ENCODE measurements at places on chromosomes 7 and 10.

DNA sequence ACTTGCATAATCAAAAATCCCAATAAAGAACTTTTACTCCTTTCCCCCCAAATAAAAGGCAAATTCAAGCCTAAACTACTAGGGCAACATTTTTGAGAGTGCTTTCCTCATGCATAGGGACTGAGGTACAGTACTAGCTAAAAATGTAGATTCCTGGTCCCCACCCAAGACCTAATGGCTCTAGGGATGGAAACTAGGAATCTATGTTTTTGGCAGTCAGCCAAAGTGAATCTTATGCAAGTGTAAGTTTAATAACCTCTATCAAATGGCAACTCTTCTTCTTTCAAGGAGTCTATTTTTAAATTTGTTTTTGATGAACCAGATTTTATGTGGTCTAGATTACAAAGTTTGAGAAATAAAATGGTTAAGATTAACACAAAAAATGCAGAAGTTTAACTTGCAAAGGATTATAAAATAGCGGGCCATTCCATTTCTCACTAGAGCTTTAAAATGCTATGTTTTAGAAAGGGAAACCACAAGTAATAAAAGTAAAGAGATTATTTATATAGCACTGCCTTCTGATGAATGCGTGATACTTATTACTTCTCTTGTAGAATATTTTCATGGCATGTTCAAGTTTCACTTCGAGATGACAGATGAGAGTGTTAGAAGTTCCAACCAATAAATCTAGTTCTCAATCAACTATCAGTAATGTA, 70.4 kb upstream of the MDFIC start:
- no peak for ATAC-seq

DNA sequence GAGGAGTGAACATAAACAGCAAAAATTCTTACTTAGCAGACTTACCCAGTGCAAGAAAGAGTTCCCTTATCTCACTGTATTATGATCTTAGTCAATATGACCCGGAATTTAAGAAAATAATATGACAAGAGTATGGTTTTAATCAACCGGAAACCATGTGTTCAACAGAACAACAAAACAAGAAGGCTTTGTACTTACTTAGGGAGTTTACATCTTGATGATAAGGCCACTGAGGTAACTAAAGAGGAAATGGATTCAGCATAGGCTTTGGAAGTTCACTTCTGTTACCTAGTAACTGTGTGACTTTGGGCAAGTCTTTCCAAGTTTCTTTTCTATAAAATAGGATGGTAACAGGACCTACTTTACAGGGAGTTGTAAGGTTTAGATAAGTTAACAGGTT, 7.4 kb upstream of the FAS start:
- ATAC-seq: peak; percentile 25

GRCh38 chr10:29141761-29142160, 147.1 kb upstream of the LYZL1 start:
- no peak for ATAC-seq

- ATAC-seq: peak; percentile 24
Measured at GRCh38 chr7:12601302-12601869, 30.9 kb downstream of the SCIN start.

DNA sequence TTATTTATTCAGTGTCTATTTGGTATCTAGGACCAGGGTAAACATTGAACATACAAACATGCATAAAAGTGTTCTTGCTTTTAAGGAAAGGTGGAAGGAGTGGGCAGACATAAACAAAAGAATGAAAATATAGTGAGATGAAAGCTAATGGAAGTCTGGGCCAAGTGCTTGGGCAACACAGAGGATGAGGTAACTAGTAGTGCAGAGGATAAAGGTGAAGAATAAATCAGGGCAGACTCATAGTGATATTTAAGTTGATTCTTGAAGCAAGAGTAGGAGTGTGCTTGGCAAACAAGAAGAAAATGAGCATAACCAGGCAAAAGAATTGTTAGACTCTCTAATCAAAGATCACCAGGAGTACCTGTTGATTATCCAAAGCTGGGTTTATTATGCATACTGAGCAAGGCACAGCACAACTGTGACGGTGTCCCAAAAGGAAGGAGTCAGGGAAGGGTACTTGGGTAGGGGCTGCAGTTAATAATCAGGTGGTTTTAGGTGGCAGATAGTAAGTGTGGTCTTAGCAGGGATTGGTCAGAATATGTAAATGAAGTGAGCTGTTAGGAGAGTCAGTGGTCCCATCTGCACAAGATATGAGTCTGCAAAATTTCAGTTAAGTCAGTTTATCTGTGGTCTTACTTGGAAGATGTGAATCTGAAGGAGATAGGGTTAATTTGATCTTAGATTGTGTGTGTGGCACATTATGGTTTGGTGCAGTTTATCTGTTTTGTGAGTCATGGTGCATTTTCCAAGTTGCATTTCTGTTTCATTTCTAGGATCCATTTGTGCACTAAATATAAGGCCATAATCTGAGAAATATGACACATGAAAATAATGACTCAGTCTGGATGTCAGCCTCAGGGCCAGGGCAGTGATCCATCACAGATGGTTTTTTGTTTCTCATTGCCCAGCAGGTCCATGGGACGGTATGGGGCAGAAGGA, 30.6 kb upstream of the TAX1BP1 start:
- ATAC-seq: peak; percentile 70

- no peak for ATAC-seq
Measured at GRCh38 chr10:132124201-132124920, 58.6 kb downstream of the JAKMIP3 start.

GRCh38 chr7:29548823-29549222, 14.8 kb upstream of the PRR15 start:
- ATAC-seq: no peak

DNA sequence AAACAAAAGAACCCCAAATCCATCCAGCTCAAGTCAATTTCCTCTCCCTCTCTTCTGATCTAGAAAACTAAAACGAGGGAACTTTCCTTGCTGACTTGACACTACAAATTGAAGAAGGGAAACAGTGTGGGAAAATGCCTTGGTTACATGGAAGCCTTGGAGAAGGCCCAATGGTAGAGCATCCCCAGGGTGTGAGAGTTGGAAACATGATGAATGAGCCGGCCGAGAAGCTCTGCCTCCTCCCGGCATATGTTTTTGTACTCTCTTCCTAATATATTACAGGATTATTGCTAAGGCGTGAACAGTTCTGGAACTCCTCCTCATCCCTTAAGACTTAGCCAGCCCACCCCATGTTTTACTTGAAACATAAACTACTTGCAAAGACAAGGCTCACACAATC, 618.2 kb upstream of the MGMT start:
- ATAC-seq: no peak

- no peak for ATAC-seq
Measured at GRCh38 chr10:88525371-88526069, 57.6 kb downstream of the RNLS start.

- no peak for ATAC-seq
Measured at GRCh38 chr10:100004805-100005510, 4.8 kb downstream of the DNMBP start.

GRCh38 chr7:114450431-114450830, 35.8 kb downstream of the FOXP2 start:
- no peak for ATAC-seq

- no peak for ATAC-seq
Measured at GRCh38 chr7:132218876-132219275, 357.4 kb downstream of the PLXNA4 start.

- ATAC-seq: no peak
Measured at GRCh38 chr7:49396229-49396628, 377.2 kb upstream of the VWC2 start.

GRCh38 chr7:130777426-130777825, 43.4 kb upstream of the KLF14 start:
- ATAC-seq: no peak

- no peak for ATAC-seq
Measured at GRCh38 chr7:1253681-1254181, 21.1 kb downstream of the UNCX start.

DNA sequence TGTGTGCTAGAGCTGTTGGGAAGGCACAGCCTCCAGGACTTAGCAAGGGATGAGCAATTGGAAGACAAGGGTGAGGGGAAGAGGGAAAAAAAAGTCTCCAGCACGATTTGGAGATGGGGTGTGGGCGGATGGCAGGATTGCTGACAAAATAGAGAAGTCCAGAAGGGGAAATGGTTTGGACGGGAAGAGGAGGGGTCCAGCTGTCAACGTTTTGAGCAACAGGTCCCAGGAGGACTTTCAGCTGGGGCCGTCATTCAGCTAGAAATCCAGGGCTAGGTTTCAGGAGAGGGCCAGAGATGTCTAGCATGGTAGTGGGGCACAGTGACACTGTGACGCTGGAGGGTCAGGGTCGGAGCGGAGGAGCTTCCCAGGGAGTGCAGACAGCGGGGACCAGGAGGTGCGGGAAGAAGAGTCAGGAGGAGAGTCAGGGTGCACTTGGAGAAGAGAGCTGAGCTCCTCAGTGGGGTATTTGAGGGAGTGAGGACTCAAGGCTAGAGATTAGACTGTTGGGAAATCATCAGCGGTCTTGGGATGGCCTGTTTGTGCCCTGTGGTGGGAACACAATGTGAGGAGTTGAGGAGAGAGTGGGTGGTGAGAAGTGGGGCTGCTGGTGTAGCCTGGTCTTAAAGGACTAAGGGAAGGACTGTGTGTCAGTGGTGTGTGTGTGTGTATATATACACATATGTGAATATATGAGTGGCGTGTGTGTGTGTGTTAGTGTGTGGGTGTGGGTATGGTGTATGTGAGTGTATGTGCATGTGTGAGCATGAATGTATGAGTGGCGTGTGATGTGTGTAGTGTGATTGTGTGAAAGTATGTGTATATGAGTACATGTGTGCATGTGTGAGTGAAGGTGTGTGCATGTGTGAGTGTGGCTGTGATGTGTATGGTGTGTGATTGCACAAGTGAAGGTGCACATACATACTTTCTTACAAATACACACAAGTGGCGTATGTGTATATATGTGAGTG, 3.8 kb downstream of the ZYX start:
- no peak for ATAC-seq

DNA sequence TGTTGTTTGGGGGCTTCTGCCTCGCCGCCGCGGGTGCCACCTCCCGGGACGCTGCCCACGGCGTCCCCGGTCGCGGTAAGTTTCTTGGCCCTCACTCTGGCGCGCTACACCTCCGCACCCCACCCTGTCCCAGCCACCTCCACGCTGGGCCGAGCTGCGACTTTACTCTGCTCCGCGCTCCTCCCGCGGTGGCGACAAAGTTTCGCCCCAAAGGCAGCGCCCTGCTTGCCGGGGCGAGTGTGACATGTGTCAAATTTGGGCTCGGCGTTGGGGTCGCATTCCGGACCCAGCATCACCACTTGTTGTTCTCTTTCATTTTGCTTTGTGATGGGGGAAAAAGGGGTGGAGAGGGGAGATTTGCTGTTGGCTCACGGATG, 167.7 kb upstream of the PPP1R3A start:
- peak; percentile 49 for ATAC-seq

DNA sequence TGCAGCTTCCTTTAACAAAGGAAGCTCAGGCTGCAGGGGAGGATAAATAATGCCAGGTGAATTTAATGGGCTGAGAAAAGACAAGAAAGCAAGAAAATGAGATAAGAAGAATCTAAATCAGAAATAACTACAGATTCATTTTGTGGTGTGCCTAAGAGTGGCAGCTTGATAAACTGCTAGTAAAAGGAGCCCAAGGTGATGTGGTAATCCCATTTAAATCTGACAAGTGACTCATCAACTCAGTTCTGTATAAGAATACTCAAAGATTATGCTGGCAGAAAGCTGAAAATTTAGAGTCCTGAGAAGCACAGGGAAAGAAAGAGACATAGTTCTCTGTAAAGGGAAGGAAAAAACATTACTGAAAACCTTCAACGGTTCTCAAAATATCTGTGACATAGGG, 109.4 kb upstream of the PDE1C start:
- no peak for ATAC-seq

DNA sequence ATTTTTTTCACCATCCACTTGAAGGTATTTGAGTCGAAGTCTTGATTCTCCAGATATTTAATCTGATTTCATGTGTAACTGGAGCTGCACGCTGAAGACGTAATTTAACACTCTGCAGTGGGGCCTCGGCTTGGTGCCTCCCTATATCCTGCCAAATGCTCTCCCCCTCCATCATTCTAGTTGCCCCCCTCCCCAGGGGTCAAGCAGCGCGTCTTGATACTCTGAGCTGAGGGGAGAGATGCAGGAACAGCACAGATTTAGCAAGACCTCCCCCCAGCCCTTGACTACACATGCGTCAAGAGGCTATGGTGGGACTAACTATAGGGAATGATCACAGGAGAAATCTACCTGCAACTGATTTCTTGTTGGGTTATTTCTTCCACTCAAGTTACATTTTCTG, 85.8 kb downstream of the PRPF18 start:
- ATAC-seq: no peak

DNA sequence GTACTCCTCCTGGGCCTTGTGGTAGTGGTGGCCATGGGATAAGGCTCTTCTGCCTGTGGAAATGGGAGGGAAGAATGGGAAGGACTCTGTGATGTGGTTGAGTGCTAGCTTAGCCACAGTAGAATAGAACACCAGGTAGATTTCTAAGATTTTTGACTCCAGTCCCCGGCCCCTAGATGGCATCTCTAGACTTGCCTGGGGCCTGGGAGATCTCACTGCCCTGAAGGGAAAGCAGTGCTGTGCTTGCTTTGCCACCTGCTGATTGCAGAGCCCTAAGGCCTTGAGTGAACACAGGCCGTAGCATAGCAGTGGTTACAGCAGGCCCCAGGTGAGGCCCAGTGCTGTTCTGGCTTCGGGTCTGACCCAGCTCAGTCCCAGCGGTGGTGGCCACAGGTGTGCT, 252.0 kb downstream of the TCF7L2 start:
- ATAC-seq: no peak

- no peak for ATAC-seq
Measured at GRCh38 chr10:6305401-6306321, 102.9 kb downstream of the PFKFB3 start.

GRCh38 chr10:70295926-70296325, 12.1 kb upstream of the NPFFR1 start:
- no peak for ATAC-seq

DNA sequence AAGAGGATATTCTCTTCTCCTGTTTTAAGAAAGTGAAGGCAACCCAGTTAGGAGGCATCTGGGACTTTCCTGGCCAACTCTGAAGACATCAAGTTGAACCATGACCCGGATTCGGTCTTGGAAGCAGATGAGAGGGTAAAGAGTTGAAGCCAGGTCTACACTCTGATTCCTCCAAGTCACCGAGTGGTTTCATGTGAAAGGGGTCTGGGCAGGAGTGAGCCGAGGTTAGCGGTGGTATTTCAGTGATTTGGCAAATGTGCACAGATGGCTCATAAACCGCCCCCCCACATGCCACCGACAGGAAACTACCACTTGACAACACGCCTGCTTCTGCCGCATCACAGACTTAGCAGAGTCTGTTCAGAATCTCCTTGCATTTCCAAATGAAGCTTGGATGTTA, 11.4 kb upstream of the REPIN1 start:
- peak; percentile 84 for ATAC-seq

DNA sequence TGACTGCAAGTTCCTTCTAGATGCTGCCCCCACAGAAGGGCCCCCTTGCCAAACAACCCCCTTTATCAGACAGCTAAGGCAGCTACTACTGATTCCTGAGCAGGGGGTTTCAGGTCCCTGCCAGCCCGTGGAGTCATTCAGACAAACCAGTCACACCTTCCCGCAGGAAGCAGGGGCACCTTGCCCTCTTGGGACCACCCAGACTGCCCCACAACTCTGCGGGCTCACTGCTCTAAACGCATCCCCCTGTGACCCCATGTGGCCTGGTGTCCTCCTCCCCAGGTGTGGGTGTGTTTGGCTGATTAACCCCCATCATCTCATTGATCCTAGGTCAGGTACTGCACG, 298.9 kb downstream of the TCERG1L start:
- ATAC-seq: no peak

All from activated T-helper 17 cell treated with anti-CD3 and anti-CD28 coated beads, Interleukin-2, amount 50 U/mL, for 72 hours (primary cell).